ENCODE measurements at places on chromosomes 1 and 21.

DNA sequence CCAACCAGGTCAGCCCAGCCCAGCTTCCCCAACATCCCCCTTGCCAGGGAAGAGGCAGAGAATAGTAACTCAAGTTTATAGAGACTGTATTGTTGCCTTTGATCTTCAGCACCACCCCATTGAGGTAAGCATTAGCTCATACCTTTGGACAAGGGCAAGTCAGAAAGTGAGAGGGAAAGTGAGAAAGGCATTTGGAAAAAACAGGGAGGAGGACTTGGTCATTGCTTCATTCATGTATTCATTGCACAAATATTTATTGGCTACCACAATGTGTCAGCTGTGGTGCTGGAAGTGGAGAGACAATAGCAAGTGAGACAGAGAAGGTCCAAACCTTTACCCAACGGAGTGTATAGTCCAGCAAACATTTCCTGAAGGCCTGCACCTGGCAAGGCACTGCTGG is 561.2 kb downstream of the KIF26B start:
- DNase-seq = no peak

DNA sequence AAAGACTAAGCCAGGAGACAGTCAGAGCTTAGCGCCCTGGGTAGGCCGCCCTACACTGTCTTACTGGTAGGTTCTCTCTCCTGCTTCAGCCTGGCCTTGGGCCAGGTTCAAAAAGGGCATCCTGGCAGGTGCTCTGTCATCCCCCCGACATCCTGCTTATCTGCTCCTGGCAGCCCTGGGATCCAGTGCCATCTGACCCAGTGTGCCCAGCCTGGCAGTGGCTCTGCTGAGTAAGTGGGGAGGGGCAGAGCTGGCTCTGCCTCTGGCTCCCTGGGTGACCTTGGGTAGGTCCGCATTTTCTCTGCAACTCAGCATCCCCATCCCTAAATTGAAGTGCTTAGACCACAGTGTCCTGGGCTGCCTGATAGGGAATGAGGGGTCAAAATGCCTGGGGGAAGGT is 549.9 kb downstream of the PTPRU start:
- DNase-seq = no peak

DNA sequence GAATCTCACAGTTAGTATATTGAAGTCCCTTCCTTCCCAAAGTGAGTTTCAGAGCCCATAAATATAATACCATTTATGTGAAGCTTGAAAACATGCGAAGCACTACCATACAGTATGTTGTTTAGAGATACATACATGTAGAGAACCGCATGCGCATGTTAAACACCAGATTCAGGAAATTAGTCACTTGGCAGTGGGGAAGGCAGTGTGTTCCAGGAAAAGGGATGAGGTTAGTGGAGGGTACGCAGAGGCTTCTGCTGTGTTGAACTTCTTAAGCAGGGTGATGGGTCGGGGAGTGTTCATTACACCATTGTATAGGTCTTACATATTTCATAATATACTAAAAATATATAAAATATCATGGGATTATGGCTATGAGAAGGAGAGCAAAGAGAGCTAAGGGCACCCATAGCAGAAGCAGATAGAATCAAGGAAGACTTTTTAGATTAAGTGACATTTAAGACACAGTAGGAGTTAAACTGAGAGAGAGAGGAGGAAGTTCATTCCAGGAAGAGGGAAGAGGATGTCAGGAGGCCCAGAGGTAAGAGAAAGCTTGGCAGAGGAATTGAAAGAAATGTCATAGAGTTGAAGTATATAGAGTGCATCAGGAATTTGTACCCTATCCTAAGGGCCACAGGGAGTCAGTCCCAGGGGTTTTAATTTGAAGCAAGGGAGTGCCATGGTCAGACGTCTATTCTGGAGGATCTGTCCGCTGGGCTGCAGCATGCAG is 43.5 kb upstream of the SARS1 start:
- no peak for DNase-seq

DNA sequence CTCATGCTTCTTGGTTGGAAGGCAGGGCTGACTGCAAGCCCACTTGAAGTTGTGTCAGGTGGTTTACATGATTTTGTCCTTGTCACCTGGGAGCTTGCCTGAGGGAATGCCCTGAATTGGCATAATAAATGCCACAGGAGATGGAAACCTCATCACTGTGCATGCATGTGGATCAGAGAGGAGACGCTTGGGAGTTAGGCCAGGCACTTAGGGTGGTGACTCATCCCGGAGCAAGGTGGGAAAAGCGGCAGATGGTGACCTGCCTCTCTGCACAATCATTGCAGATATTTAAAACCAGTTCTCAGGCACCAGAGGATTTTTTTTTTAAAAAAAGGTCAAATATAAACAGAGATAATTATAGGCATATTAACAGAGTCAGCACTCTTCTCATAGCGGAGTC is 202.2 kb upstream of the KIAA0040 start:
- no peak for DNase-seq

GRCh38 chr1:93595266-93595665 is 86.4 kb downstream of the BCAR3 start:
- DNase-seq = no peak

DNA sequence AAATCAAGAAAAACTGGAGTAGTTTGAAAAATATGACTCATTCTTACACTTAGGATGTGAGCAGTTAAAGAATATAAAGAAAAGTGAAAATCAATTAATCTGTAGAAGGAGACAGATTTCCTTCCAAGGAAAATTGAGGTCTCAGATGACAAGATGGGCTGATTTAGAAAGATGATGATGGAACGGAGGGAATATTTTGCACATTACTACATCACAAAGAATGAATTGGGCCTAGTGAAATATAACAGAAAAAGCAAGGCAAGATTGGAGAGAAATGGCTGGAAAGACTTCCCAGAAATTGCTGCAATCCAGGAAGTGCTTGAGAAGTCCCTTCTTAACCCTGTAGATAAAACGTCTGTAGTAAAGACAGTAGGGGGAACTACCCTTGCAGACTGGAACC is 169.1 kb upstream of the SYT6 start:
- DNase-seq = no peak

- DNase-seq = no peak
Observed at GRCh38 chr1:45682942-45683341, 3.4 kb downstream of the GPBP1L1 start.

DNA sequence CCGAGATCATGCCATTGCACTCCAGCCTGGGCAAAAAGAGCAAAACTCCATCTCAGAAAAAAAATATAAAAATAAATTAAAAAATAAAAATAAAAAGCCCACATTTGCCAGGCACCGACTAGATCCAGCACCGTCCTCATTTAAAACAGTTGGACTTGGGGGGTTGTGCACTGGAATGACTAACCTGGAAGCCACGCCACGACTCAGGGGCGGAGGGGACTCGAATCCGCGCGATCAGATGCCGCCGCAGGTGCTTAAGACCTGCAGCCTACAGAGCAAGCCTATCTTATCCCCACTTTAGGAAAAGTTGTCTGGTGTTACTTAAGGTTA is 38.5 kb downstream of the ZBTB8OS start:
- no peak for DNase-seq

- DNase-seq = no peak
Observed at GRCh38 chr1:201639826-201640225, 100.9 kb downstream of the NAV1 start.

DNA sequence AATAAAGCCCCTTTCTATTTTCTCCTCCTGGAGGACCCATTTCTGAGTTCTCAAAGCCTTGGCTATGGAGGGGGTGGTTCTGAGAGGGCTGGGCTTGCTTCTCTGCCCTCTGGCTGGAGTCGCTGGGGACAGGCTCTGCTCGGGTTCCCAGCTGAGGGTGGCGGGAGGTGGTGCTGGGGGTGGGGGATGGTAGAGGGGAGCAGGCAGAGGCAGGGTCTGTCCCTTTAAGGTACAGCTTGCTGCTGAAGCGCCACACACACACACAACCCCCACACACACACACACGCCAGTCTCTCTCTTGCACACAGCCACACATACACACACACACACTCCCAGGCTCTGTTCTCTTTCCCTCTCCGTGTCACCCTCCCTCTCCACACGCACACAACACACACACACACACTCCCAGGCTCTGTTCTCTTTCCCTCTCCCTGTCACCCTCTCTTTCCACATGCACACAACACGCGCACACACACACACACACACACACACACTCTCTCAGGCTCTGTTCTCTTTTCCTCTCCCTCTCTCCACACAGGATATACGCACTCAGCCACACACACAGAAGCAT is 69.8 kb upstream of the SSBP3 start:
- DNase-seq = no peak
